ENCODE measurements at places on chromosomes 2 and 18. TPM values are rescaled to one million over a fixed set of nuclear protein-coding genes. Genes with fewer than 3 reads are reported as not detected.

TBR1 gene
- total RNA-seq, result not detected

CNRIP1 gene
- 31.3 TPM for total RNA-seq

RAPGEF4 gene
- 1.00 TPM for total RNA-seq

FBXO15 gene
- total RNA-seq, result 1.1 TPM

DNMT3A gene
- total RNA-seq, result 12.1 TPM

LAMA3 gene
- 30.5 TPM for total RNA-seq

CCDC141 gene
- not detected for total RNA-seq

TMEM178A gene
- 1.4 TPM for total RNA-seq

ADNP2 gene
- total RNA-seq, result 22.0 TPM

GNLY gene
- total RNA-seq, result not detected

RSAD2 gene
- 1.5 TPM for total RNA-seq

KCNS3 gene
- total RNA-seq, result 9.6 TPM

ADD2 gene
- total RNA-seq, result 0.37 TPM

HJURP gene
- total RNA-seq, result 46.5 TPM

TUBA4B gene
- 0.11 TPM for total RNA-seq

SAP130 gene
- total RNA-seq, result 3.2 TPM

SERPINB12 gene
- not detected for total RNA-seq

WDCP gene
- total RNA-seq, result 12.1 TPM

ODC1 gene
- 204 TPM for total RNA-seq

ADRA2B gene
- total RNA-seq, result not detected

ERFE gene
- total RNA-seq, result 2.1 TPM

HEATR5B gene
- total RNA-seq, result 24.1 TPM

ARHGAP28 gene
- 5.9 TPM for total RNA-seq

RUFY4 gene
- total RNA-seq, result not detected

SCN9A gene
- 43.0 TPM for total RNA-seq

SCG2 gene
- 0.44 TPM for total RNA-seq

CDK5R2 gene
- 0.22 TPM for total RNA-seq

PROKR1 gene
- not detected for total RNA-seq

UGT1A9 gene
- total RNA-seq, result not detected

MYO3B gene
- under 0.01 TPM for total RNA-seq

HOXD12 gene
- 0.33 TPM for total RNA-seq

MYO5B gene
- total RNA-seq, result under 0.01 TPM

SRD5A2 gene
- not detected for total RNA-seq

ATG16L1 gene
- 53.6 TPM for total RNA-seq

LOXL3 gene
- total RNA-seq, result 28.0 TPM

TNS1 gene
- total RNA-seq, result 64.6 TPM

IL1B gene
- total RNA-seq, result 1.7 TPM

LHCGR gene
- not detected for total RNA-seq

PLCL1 gene
- 1.9 TPM for total RNA-seq

STON1 gene
- total RNA-seq, result 8.2 TPM

PARD6G gene
- total RNA-seq, result 6.1 TPM

LMAN2L gene
- total RNA-seq, result 24.0 TPM

SPC25 gene
- 2.6 TPM for total RNA-seq

SLC16A14 gene
- total RNA-seq, result 2.2 TPM

FOXD4L1 gene
- total RNA-seq, result 0.12 TPM

FSHR gene
- total RNA-seq, result not detected

RPIA gene
- total RNA-seq, result 10.8 TPM

EFHD1 gene
- not detected for total RNA-seq

MAPK4 gene
- not detected for total RNA-seq

All from uterine smooth muscle cell (primary cell).